ENCODE measurements at places on chromosomes 7 and 10. TPM values are rescaled to one million over a fixed set of nuclear protein-coding genes. Genes with fewer than 3 reads are reported as not detected.

Gene A1CF
- total RNA-seq, result not detected

Gene GPER1
- not detected for total RNA-seq

Gene SLC29A4
- total RNA-seq, result 0.52 TPM

Gene NRAP
- total RNA-seq, result not detected

Gene ACTR3C
- total RNA-seq, result 2.9 TPM

Gene IL6
- 151 TPM for total RNA-seq

Gene NCF1
- 23.8 TPM for total RNA-seq

Gene CCNY
- 54.9 TPM for total RNA-seq

Gene CCDC172
- total RNA-seq, result not detected

Gene ITPRID1
- not detected for total RNA-seq

Gene GIMAP8
- total RNA-seq, result 10.2 TPM

Measured in natural killer cell treated with Interleukin-12 subunit alpha and Interleukin-12 subunit beta and Interleukin-15 and Interleukin-18, amount 100 ng/mL, for 72 hours (primary cell).